ENCODE measurements at places on chromosomes 3 and 15.

DNA sequence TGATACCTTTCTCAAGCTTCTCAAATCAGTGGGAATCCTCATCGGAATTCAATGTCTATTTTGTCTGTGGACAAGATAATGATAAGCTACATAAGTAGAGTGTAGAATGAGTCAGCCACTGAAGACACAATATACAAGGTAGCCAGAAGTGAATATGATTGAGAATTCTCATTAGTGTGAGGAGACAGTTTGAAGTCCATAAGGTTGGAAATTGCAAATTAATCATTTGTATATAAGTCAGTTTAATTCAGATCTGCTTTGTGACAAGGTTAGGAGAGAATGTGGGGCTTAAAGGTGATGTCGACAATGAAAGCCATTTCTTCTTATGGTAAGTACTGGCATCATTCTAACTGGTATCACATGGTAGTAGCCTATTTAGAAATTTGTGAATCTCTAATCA, 4.2 kb downstream of the ARPP21 start:
- no peak for DNase-seq

- no peak for DNase-seq
Measured at GRCh38 chr3:98778383-98778782, 15.2 kb downstream of the ST3GAL6 start.

- no peak for DNase-seq
Measured at GRCh38 chr3:47028146-47028545, 48.7 kb downstream of the NBEAL2 start.

- no peak for DNase-seq
Measured at GRCh38 chr3:6791161-6791560, 69.8 kb upstream of the GRM7 start.

DNA sequence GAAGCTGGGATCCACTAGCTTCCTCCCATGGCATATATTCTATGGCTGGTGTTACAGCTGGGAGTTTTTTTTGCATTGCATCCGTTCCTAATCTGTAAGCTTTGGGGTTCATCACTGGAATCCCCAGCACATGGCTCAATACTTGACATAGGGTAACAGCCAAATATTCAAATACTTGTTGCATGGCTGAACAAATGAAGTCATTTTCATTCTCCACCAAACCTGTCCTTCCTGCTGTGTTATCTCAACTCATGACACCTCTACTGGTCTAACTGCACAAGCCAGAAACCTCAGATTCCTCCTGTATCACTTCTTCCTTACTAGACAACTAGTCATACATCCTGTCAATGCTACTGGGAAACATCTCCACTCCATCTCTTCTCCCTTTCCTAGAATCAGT, 43.4 kb downstream of the ST3GAL6 start:
- DNase-seq = no peak

GRCh38 chr3:191170097-191170496, 28.9 kb upstream of the OSTN start:
- no peak for DNase-seq

DNA sequence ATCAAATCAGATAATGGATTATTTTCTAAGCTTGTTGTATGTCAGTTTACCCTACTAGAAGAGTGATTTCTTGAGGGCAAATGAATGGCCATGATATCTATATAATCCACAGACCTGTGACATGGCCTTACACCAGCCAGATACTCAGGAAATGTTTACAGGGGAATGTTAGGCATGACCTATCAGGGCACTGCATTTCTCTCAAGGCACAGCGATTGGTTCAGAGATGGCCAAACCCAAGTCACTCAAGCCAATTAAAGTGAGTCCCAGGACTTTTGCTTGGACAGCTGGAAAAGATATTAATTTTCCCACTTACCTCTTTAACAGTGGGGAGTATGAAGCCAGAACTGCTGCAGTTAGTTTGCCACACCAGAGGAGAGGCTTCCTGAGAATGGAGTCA, 28.7 kb upstream of the GATA2 start:
- DNase-seq = no peak

DNA sequence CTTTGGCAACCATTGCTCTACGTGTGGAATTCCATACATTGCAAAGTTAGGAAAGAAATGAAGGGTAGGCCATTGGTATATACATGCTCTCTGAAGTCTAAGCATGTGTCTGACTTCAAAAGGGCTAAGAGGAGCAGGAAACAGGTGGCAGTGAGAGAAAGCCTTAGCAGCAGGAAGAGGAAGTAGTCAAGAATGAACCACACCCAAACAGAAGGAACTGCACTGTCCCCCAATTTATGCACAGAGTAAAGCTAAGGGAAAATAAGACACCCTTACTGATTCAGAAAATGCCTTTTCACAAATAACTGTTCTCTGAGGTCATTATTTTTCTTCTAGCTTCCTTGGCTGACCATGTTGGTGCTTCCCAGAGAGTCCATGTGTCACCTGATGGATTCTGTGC, 575.4 kb downstream of the NTRK3 start:
- no peak for DNase-seq

GRCh38 chr3:142645236-142645793, 49.1 kb downstream of the PLS1 start:
- peak; percentile 43 for DNase-seq

DNA sequence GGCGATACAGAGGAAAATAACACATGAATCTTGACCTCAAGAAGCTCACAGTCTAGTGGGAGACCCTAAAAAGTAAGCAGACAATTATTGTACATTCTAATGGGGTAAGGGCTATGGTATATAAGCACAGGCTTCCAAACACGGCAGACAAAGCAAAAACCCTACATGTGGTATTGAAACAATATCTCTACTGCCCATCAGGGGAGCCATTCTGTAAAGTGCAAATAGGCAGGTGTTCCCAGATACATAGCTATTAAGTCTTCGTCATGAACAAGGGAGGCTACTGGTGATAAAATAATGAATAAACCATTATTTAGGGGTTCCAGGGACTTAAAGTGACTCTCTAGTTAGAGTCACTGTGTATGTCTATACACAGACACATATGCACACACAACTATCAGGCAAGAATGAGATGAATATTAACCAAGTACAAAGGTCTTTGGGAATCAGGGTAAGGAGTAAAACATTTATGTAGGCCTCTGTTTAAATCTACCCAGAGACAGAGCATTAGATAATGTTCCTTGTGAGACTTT, 38.7 kb upstream of the ASB14 start:
- DNase-seq = peak; percentile 13

GRCh38 chr3:69848113-69848512, 108.8 kb downstream of the MITF start:
- DNase-seq = no peak

- peak; percentile 15 for DNase-seq
Measured at GRCh38 chr15:36970522-36970921, 129.8 kb downstream of the MEIS2 start.

- no peak for DNase-seq
Measured at GRCh38 chr15:83659417-83659812, 5.5 kb downstream of the ADAMTSL3 start.

DNA sequence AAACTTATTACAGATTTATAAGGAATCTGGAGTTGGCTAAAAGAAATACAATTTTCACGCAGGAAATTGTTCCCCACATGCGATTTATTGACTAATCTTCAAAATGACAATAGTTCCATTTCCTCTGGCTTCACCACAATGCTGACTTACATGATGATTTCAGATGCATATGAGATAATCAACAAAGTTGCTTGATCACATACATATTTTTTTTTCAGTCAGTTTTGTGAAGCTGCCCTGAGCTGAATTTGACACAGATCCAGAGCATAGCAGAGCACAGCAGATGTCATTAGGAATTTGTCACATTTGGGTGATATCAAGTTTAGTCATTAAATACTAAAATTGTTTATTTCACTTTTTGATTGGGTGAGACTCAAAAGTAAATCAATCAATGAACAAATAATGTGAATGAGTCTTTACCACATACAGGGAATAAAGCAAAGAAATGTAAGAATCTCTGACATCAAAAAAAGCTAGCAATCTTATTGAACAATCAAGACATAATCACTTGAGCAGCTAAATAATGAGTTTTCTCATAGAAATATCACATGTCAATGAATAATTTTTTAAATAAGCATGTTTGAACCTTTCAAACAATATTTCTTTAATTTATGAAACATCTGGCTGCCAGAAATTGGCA, 18.3 kb downstream of the CPB1 start:
- DNase-seq = no peak

DNA sequence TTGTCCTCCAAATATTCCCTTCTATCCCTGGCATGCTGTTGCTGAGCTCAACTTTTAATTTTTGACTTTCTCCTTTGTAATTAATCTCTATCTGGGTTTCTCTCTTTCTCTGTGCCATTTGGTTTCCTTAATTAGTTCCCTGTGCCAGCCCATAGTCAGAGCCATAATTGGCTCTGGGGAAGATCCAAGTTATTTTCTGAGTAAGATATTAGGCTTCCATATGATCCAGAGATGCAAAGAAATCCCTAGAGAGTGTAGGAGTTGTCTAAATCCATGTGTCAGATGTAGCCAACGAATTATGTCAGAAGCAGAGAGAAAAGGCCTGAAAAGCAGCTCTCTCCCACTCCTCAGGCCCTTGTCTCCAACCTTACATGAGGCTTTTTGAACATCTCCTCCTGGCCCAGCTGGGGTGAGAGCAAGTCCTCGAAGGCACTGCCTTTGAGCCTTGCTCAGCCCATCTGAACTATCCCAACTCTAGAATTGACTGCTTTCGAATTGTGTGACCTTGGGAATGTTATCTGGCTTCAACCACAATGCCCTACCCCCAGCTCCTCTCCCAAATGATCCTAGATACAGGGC, 46.4 kb downstream of the MOBP start:
- no peak for DNase-seq

DNA sequence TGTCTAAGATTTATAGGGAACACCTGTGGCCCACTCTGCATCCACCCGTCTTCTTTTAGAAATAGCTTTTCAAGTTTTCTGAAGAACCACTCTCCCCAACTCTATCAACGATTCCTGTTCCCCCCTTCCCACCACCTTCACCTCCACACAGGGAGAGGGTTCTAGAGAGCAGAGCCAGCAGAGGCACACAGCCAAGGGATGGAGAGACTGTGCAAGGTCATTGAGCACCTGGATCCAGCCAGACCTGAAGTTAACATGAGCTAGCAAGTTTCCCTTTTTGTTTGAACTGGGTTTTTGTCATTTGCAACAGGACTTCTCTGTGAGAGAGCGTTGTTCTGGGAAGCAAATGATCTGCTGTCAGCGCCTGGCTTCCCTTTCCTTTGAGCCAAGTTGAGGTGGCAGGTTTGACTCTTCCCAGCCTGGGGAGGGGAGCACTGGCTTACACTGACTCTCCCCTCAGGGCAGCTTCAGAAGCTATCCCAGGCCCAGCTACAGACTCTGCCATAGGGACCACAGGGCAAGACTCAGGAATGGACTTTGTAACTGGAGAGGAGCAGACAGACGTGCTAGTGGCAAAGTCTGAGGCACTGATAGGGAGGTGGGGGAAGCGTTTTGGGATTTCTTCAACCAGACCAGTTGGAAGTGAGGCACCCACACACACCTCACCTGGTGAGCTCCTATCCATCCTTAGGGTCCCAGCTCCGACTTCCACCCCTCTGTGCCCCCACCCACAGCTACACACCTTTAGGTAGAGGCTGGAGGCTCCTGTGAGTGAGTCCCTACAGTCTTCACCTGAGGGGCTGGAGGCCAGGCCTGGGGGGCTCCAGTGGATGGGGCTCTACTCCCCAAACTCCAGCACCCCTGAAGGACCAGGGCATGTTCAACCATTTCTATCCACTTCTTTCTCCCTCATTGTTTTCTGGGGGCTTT, 19.4 kb upstream of the PLXNA1 start:
- no peak for DNase-seq

GRCh38 chr3:31876331-31876730, 104.7 kb downstream of the OSBPL10 start:
- DNase-seq = no peak

- peak; percentile 9 for DNase-seq
Measured at GRCh38 chr3:44363591-44363990, 25.0 kb downstream of the TCAIM start.

DNA sequence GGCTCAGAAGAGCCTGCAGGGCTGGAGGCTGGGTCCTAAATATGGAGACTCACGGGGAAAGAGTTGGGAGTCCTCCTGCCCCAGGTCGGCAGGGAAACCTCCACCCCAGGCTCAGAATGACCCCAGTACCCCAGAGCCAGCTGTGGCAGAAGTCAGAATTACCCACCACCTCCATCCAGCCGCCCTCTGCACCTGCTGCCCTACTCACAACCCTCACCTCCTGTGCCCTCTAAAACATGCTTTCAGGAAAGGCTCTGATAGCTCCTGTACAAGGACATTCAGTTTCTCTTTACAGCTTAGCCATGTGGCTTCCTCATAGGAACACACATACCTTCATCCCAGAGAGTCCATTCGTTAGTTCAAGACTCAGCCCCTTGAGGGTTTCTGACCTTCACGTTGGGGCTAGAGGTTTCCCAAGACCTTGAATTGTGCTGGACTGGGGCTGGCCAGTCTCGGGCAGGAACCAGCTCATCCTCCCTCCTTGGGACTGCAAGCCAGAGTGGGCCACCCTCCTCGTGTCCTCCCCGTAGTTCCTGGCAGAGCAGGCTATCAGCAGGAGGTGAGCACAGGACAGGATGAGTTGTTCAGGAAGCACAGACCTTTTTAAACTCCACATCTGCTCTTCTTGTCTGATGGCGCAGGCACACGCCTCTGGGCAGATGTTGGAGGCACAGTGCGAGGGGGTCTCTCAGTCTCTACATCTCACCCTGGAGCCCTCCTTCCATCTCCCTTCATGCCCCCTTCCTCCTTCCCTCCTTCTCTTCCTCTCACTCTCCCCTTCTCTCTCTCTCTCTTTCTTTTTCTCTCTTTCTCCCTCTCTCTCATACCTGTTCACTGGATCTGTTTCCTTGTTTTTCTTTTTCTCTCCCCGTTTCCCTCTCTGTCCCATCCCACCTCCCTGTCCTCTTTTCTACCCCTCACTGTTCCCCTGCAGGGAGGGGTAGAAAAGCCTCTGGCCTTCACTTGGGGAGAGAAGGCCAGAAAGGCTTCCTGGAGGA, 55.9 kb upstream of the NR2C2 start:
- DNase-seq = no peak

GRCh38 chr15:72231066-72231832, at the start of gene PKM:
PKM (minus strand) TSS chr15:72231190; CDS start chr15:72219097, 12,093 bp downstream.
- DNase-seq = peak; percentile 97

- DNase-seq = peak; percentile 75
Measured at GRCh38 chr3:30607032-30607833, 832 bp downstream of the TGFBR2 start.

DNA sequence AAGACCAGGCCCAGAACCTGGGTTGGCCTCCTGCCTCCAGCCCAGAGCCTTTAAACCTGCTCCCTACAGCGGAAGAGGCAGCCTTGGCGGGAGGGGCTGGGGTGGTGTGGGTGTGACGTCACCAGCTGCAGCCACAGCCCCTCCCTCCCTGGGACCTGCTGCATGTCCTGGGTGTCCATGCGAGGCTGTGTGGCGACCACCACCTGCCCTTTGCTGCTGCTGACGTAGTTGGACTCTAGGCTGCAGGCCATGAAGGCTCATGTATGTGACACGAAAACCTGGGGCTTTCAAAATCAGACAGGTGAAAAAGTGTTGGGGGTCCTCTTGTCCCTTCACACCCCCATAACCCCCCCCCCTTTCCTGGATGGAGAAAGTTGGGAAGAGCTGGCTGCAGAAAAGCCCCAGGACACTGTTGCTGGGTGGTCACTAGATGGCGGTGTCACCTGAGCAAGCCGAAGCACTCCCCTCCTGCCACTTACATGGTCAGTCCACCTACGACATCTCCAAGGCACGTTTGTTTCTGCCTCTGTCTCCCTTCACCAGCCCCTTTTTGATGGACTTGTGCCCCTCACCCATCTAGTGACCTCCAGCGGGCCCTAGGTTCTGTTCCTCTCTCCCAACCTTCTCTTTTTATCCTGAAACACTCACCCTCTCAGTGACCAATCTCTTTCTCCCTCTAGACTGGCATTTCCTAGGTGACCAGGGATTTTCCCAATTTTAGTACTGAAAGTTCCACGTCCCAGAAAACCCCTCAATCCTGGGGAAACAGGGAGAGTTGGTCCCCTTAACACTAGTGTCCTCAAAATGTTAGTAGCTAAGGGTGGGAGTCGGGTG, 35.2 kb downstream of the SLC6A20 start:
- peak; percentile 83 for DNase-seq

All from hepatocyte (in vitro differentiated cells).